Motor neuron (in vitro differentiated cells): ENCODE measurements at places on chromosomes 2 and 18.

DNA sequence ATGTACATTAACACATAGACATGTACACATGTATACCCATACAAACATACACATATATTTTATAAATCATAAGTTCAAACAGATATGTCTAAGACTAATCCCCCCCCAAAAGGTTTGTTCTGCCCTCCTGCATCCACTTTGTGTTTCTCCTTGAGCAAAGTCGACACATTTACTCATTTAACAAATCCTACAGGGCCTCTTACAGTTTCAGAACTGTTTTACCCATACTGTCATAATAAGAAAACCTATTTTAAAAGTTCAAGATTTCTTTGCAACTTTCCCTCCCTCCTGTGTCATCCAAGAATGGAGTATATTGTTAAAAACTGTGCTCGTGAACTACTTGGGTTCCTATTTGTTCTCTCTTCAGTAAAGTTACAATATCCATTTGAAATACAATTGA is 166.7 kb downstream of the L3MBTL4 start:
- no peak for ATAC-seq

DNA sequence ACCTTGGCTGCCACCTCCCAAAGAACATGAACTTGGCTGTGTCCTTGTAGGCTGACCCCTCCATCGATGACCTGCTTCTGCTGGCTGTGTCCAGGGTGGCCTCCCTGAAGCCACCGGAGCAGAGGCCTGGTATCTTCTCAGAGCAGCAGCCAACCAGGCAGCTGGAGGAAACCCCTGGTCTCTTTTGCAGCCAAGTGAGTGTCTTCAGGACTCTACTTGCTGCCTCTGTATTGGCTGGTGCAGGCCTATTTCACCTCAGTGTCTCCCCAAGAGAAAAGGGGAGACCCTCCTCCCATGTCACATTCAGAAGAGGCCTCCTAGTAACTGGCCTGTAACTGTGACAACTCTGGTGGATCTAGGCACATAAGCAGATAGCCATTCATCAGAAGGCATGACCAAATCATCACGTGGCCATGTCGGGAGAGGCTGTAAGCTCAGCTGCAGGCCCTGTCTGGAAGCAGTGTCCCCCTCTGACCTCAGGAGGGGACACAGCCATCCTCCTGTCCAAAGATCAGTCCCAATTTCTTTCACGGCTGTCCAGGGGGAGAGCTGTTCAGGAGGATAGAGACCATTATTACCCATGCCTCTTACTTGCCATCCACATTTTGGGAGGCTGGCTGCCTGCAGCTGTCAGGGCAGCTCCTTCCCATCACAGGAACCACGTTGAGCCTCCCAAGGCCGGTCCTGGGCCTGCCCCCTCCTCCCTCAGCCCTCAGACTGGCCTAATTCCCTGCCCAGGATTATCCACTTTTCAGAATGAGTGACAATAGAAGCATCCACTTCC is 20.9 kb upstream of the ROCK2 start:
- peak; percentile 87 for ATAC-seq

- ATAC-seq: no peak
These were observed 16.8 kb upstream of the TMEM131 start for GRCh38 chr2:98012561-98012991.

GRCh38 chr2:190718652-190719526 is 70.0 kb downstream of the NAB1 start:
- peak; percentile 62 for ATAC-seq

GRCh38 chr2:156320486-156321098 is 11.9 kb downstream of the NR4A2 start:
- ATAC-seq: peak; percentile 41

GRCh38 chr2:47310801-47311560 is 92.0 kb upstream of the MSH2 start:
- ATAC-seq: no peak

GRCh38 chr2:235046589-235046988 is 94.8 kb downstream of the SH3BP4 start:
- ATAC-seq: no peak

DNA sequence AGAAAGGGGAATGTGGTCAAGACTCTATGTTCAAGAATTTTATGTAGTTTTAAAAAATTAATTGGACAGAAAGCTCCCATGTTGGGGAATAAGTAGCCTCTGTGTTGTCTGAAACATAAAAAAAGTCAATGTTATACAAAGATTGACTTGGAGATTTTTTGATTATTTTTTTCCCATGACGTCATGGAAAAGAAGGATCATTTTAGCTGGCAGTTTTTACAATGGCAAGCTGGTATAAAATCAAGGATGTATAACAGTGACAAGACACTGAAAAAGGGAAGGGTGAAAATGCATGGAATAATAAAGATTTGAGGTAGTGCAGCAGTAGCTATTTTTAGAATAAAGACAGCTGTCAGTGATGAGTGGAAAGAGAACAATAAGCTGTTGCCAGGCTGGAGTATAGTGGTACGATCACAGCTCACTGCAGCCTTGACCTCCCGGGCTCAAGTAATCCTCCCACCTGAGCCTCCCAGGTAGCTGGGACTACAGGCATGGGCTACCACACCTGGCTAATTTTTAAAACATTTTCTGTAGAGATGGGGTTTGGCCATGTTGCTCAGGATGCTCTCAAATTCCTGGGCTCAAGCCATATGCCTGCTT is 9.2 kb downstream of the SLC39A10 start:
- ATAC-seq: no peak

DNA sequence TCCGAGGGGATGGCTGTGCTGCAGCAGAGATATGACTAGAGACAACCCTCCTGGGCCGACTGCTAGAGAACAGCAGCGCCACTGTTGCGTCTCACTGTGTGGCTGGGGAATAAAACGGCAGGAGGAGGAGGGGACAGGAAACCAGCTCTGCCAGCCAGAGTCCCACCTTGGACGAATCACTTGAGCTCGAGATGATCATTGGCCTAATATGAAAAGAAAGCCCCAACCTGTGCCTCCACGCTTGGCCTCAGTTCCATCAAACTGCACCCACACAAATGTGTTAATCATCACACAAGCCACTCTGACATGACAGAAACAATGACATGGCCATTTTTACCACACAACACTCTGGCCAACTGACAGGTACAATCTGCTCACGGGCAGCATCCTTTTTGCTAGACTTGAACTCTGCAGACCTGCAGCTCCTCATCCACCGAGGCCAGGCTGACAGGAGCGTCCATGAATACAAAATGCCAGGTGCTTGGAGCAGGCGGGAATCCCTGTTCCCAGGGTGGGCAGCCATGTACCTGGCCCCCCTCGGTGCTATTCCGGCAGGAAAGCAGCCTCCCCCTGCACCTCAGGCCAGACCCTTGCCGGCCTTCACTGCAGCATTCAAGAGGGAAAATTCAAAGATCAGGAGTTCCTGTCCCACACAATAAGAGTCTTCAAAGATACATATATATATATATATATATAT is 52.3 kb downstream of the PARD6G start:
- ATAC-seq: no peak

GRCh38 chr18:21777814-21778213 is 37.2 kb downstream of the MIB1 start:
- no peak for ATAC-seq

DNA sequence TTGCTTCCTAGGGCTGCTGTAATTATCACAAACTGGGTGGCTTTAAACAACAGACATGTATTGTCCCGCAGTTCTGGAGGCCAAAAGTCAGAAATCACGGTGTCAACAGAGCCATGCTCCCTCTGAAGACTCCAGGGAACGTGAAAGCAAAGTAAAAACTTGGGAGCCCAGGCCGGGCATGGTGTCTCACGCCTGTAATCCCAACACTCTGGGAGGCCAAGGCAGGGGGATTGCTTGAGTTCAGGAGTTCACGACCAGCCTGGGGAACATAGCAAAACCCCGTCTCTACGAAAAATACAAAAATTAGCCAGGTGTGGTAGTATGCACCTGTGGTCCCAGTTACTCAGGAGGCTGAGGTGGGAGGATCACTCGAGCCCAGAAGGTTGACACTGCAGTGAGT is 63.5 kb downstream of the MCFD2 start:
- no peak for ATAC-seq

GRCh38 chr18:23894661-23895175 is 119.8 kb upstream of the TTC39C start:
- no peak for ATAC-seq

- no peak for ATAC-seq
These were observed 134.1 kb downstream of the ANKRD44 start for GRCh38 chr2:197176522-197176921.

DNA sequence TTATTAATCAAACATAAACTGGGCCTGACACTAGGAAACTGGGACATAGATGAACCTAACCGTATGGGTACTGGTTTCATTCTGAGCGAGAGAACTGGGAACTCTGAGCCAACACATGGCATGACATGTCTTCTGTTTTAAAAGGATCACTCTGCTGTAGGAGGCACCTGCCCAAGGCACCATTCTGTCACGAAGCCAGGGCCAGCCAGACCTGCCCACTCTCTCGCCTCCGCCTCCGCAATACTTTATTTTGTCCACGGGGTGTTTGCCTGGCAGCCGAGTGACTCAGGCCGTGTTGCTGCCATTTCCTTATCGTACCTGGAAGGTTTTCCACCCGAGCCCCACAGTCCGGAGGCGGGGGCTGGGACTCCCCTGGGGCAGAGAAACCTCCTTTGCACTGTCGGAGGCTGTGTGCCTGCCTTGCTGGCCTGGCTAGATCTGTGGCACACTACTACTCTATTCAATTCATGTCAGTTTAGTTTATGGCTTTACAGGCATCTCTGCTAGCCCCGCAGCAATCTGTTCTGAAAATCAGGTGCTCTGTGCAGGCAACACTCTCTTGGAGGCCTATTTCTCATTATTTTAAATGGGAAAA is 120.4 kb upstream of the ACKR3 start:
- peak; percentile 72 for ATAC-seq

GRCh38 chr2:11710210-11710609 is 36.2 kb upstream of the LPIN1 start:
- ATAC-seq: no peak

GRCh38 chr2:165610591-165611029 is 141.1 kb downstream of the CSRNP3 start:
- no peak for ATAC-seq

GRCh38 chr2:69213201-69213600 is 173.8 kb downstream of the GFPT1 start:
- ATAC-seq: no peak

GRCh38 chr18:55534547-55534946 is 53.4 kb downstream of the TCF4 start:
- no peak for ATAC-seq

GRCh38 chr2:9212010-9212635 is 5.5 kb downstream of the ASAP2 start:
- no peak for ATAC-seq

GRCh38 chr18:8188184-8188583 is 421.1 kb upstream of the RAB12 start:
- peak; percentile 91 for ATAC-seq

- ATAC-seq: peak; percentile 29
These were observed 16.3 kb downstream of the CDC42EP3 start for GRCh38 chr2:37654932-37655841.

GRCh38 chr2:30217644-30218337 is 13.5 kb upstream of the LBH start:
- ATAC-seq: no peak

GRCh38 chr18:40075616-40076015 is 1879.4 kb upstream of the PIK3C3 start:
- no peak for ATAC-seq

DNA sequence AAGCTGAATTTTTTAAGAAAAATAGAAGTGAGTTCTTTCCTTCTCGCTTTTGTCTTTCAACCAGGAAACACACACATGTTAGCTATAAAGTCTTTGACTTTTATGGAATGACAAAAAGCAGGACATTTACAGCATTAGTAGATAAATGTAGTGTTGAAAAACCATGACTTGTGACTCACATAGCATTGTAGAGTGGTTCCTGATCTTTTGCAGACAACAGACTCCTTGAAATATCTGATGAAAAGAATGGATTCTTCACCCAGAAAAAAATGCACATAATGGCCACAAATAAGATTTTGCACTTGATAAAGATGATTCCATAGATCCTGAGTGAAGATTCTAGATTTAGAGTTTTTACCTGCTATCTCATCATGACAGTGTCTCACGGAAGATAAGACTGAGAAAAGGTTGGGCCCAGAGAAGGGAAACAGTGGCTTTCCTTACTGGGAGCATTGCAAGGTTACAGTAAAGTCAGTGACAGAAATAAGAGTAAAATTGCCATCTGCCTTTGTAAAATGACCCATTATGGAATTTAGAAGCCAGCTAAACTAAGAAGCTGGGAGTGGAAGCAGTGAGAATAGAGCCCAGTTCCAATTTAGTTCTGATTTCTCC is 14.0 kb downstream of the SMARCAL1 start:
- ATAC-seq: no peak

DNA sequence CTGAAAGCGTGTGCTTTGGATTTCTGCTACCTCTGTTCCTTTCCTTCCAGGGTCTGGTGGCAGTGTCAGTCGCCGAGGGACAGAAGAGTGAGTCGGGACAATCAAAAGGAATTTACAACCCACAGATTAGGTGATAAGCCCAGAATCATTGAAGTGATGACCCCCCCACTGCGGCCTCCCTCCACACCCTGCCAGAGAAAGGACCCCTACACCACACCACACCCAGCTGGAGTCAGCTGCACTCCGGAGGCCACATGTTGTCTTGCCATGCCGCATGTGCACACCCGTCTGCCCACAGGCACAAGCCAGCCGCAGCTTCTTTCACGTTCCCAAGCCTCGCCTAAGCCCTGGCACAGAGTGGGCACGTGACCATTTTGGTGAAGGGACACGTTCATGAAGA is 366.8 kb upstream of the SALL3 start:
- no peak for ATAC-seq

- ATAC-seq: no peak
These were observed 59.2 kb upstream of the PPP1CB start for GRCh38 chr2:28692411-28692810.

DNA sequence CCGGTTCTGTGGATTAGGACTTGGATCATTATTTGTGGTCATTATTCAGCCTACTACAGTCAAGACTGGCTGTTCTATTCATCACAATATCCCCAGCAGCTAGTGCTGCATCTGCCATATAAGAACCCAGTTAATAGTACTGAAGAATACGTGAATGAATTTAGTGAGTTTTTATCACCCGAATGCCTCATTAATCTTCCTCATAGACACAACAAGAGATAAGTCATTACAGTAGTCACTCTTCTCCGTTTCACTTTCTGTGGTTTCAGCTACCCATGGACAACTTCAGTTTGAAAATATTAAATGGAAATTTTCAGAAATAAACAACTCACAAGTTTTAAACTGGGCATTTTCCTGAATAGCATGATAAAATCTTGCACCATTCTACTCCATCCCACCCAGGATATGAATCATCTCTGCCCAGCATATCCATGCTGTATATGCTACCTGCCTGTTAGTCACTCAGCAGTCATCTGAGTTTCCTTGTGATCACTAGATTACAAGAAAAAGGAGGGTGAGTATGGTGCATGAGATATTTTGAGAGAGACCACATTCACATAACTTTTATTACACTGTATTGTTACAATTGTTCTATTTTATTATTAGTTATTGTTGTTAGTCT is 363.7 kb upstream of the CHAC2 start:
- ATAC-seq: peak; percentile 56

GRCh38 chr18:24198461-24198860 is 59.6 kb downstream of the CABYR start:
- ATAC-seq: no peak

DNA sequence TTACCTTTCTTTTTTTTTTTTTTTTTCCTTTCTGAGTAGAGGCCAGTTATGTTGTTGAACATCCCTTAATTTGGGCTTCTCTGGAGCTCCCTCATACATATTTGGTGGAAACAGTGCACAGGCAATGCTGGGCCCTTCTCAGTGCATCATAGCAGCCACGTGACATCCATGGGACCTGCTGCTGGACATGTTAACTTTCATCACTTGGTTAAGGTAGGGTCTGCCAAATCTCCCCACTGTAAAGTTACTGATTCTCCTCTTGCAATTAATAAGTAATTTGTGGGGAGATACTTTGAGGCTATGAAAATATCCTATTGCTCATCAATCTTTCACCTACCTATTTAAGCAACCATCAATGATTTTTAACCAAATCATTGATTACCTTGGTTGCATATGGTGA is 211.5 kb upstream of the LYPD1 start:
- ATAC-seq: no peak
